Thyroid gland (tissue), 4 donors: ENCODE measurements at places on chromosomes 1 and 21. TPM values are rescaled to one million over a fixed set of nuclear protein-coding genes. Genes with fewer than 3 reads are reported as not detected.

MANEAL gene
- total RNA-seq, result 2.6 TPM

DNA sequence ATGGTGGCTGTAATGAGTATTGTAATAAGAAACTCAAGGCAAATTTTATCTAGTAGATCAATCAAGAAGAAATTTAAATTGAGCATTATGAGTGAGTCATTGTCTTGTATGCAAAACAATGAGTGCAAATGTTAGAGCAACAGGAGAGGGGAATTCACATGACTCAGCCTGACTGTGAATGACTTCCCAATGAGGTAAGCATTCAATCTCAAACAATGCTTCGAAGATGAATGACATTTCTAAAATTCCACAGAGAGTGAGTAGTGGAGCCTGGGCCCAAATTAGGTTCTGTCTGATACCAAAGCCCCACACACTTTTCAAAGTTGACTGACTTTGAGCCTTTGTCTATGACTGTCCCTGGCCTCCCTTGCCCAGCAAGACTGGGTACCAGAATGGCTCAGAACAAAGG lies 738.0 kb downstream of the PTPRU start:
- no peak for DNase-seq

DNA sequence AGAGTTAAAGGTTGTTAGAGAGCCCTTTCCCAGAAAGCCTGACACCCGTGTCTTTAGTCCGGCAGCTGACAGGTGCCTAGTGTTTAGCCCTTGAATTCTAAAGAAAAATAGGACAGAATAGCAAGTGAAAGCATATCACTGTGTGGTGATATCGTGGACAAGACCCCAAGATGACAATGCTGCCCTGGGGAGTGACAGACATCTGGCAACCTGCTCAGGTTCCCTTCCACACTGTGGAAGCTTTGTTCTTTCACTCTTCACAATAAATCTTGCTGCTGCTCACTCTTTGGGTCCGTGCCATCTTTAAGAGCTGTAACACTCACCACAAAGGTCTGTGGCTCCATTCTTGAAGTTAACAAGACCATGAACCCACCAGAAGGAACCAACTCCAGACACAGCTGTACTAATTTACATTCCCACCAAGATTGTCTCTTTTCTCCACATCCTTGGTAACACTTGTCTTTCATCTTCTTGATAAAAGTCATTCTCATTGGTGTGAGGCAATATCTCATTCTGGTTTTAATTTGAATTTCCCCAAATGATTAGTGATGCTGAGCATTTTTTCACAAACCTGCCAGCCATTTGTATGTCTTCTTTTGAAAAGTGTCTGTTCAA lies 107.6 kb upstream of the SGIP1 start:
- DNase-seq, result no peak

- DNase-seq, result no peak
Observed at GRCh38 chr1:199075792-199076191, 437.0 kb downstream of the PTPRC start.
